Karpas-422 (cell line): ENCODE measurements at places on chromosomes 7 and 10.
A peak's percentile ranks its signal among the peaks of the same experiment; 100 is the strongest.

DNA sequence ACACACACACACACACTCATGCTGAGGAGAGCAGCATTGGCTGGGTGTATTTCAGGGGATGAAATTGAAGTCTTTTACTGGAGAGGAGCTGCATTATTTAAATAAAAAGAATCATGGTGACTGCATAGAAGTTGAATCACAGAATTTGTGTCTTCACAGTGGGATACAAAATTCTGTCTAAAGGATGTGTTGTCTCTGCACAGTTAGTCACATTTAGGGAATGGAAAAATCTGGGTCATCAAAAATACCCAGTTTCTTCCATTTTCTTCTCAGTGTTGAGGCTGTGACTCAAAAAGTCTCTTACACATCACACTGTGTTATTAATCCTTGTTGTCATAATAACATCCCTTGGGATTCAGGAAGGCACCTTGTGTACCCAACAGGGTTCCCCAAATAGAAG, 10.9 kb downstream of the PAPSS2 start:
- H3K36me3 ChIP-seq = no peaks in the 10 kb centered on the region
- DNase-seq = no peak
- no peak overlapping the region for H3K4me3 ChIP-seq
- no peaks in the 10 kb centered on the region for H3K4me1 ChIP-seq
- H3K27ac ChIP-seq = no peak overlapping the region

GRCh38 chr7:1049006-1049741, 4.8 kb downstream of the GPR146 start:
- H3K36me3 ChIP-seq = no peaks in the 10 kb centered on the region
- H3K4me1 ChIP-seq = peaks cover 14% of the 10 kb centered on the region
- no peak overlapping the region for H3K4me3 ChIP-seq
- DNase-seq = no peak
- no peaks in the 10 kb centered on the region; the same call in 1 of the 2 replicates for H3K27me3 ChIP-seq
- no peak overlapping the region for H3K27ac ChIP-seq

- H3K27me3 ChIP-seq = no peaks in the 10 kb centered on the region; the same call in 1 of the 2 replicates
- no peak overlapping the region for H3K4me3 ChIP-seq
- no peaks in the 10 kb centered on the region for H3K36me3 ChIP-seq
- DNase-seq = no peak
- no peak overlapping the region for H3K27ac ChIP-seq
Measured at GRCh38 chr7:139924461-139924860, 95.4 kb downstream of the TBXAS1 start.

- no peaks in the 10 kb centered on the region for H3K27me3 ChIP-seq
- H3K27ac ChIP-seq = no peak overlapping the region
- H3K4me1 ChIP-seq = peaks cover 11% of the 10 kb centered on the region
Measured at GRCh38 chr10:3853016-3853415, 68.0 kb upstream of the KLF6 start.

DNA sequence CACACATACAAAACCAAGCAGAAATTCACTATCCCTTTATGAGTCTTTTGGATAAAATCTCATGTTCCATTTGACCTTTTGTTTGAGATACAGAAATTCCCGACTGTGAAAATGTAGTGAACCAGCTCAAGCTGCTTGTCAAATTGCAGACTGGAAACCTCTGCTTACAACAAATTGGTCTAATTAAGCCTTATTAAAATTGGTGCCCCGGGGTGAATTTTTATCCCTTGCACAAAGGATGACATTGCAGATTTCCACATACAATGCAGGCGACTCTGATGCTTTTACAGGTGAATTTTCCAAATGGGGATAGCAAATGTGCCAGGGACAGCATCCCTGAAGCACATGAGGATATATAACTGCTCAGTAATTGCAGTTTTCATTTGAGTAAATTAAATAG, 257.3 kb downstream of the BMPER start:
- no peak overlapping the region for H3K27ac ChIP-seq
- H3K27me3 ChIP-seq = no peaks in the 10 kb centered on the region
- no peaks in the 10 kb centered on the region for H3K4me1 ChIP-seq
- DNase-seq = no peak

DNA sequence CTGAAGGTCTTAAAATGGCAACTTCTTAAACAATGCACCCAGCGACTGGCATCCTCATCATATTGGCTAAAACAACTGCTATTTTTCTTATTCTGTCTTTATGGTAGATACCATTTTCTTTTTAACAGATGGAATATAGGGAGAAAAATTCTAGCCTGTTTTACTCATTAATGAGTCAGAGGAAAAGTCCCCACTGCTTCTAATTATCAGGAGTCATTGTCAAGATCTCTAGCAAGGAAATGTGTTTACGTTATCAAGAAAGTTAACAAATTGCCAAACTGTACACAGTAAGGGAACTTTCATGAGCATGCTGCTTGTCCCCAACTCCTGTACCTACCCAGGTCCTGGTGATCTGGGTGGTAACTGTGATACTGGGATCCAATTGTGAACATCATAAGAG, 117.7 kb upstream of the KIAA1217 start:
- H3K4me3 ChIP-seq = no peak overlapping the region
- H3K4me1 ChIP-seq = no peaks in the 10 kb centered on the region
- H3K36me3 ChIP-seq = no peaks in the 10 kb centered on the region
- no peak overlapping the region for H3K27ac ChIP-seq
- H3K27me3 ChIP-seq = no peaks in the 10 kb centered on the region
- DNase-seq = no peak

DNA sequence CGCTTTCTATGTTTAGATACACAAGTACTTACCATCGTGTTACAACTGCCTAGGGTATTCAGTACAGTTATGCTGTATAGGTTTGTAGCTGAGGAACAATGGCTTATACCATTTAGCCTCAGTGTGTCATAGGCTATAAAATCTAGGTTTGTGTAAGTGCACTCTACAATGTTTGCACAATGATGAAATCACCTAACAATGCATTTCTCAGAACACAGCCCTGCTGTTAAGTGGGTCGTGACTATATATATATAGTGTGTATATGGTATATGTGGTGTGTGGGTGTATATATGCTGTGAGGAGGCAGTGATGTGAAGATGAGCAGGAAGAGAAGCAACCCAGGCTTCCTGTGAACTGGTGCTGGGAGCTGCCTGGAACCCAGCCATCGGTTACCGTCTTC, 65.6 kb upstream of the MKI67 start:
- no peaks in the 10 kb centered on the region for H3K27me3 ChIP-seq
- no peaks in the 10 kb centered on the region for H3K36me3 ChIP-seq
- H3K4me1 ChIP-seq = no peaks in the 10 kb centered on the region
- H3K4me3 ChIP-seq = no peak overlapping the region

DNA sequence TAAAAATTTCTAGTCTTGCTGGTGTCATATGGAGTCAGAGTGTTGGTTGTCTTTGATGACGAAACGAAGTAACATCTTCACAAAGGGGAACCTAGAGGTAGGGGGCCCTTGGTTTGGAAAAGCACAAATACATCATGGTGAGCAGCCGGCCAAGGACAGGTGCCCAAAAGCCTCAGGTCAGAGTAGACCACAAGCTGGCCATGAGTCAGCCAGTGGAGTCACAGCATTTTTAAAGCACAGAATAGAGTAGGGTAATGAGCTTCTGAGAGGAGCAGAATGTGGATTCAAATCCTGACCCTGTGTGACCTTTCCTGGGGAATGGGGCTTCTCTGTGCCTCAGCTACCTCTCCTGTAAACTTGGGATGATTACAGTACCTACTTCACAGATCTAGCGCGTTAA, 5.3 kb downstream of the CAMK2B start:
- H3K27me3 ChIP-seq = no peaks in the 10 kb centered on the region
- H3K36me3 ChIP-seq = no peaks in the 10 kb centered on the region
- no peak for DNase-seq
- H3K27ac ChIP-seq = no peak overlapping the region

GRCh38 chr10:71473671-71474599, 77.2 kb downstream of the CDH23 start:
- no peak overlapping the region for H3K27ac ChIP-seq
- no peaks in the 10 kb centered on the region for H3K27me3 ChIP-seq
- H3K36me3 ChIP-seq = no peaks in the 10 kb centered on the region
- no peak overlapping the region for H3K4me3 ChIP-seq
- no peak for DNase-seq
- H3K4me1 ChIP-seq = peaks cover 10% of the 10 kb centered on the region

GRCh38 chr10:95035332-95036295, 33.7 kb downstream of the CYP2C8 start:
- DNase-seq = no peak
- no peaks in the 10 kb centered on the region for H3K36me3 ChIP-seq
- H3K27me3 ChIP-seq = no peaks in the 10 kb centered on the region

GRCh38 chr10:501596-501995, 187.9 kb downstream of the DIP2C start:
- DNase-seq = no peak
- H3K27ac ChIP-seq = no peak overlapping the region
- no peaks in the 10 kb centered on the region for H3K36me3 ChIP-seq
- no peak overlapping the region for H3K4me3 ChIP-seq
- H3K4me1 ChIP-seq = no peaks in the 10 kb centered on the region
- no peaks in the 10 kb centered on the region for H3K27me3 ChIP-seq

- H3K27me3 ChIP-seq = no peaks in the 10 kb centered on the region
- peaks cover 8% of the 10 kb centered on the region for H3K4me1 ChIP-seq
- H3K27ac ChIP-seq = no peak overlapping the region
- H3K4me3 ChIP-seq = no peak overlapping the region
- DNase-seq = peak; percentile 90
Measured at GRCh38 chr7:155738652-155739537, 73.4 kb downstream of the SHH start.

GRCh38 chr7:23616593-23616992, 19.4 kb downstream of the CCDC126 start:
- no peak overlapping the region for H3K27ac ChIP-seq
- H3K36me3 ChIP-seq = no peaks in the 10 kb centered on the region
- no peak overlapping the region for H3K4me3 ChIP-seq
- no peaks in the 10 kb centered on the region for H3K4me1 ChIP-seq

DNA sequence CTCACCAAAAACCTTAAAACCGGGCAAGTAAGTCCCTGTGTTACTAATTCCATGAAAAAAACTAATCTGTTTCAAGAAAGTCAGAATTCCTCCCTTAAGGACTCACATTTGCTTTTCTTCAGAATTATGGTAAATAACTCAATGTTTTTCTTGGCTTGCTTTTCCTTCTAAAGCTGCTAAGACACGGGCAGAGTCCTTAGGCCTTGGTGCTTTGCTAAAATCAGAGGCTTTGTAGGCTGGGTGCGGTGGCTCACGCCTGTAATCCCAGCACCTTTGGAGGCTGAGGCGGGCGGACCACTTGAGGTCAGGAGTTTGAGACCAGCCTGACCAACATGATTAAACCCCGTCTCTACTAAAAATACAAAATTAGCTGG, 32.0 kb downstream of the GNA12 start:
- H3K4me3 ChIP-seq = no peak overlapping the region
- H3K27me3 ChIP-seq = no peaks in the 10 kb centered on the region
- H3K27ac ChIP-seq = no peak overlapping the region
- no peaks in the 10 kb centered on the region for H3K36me3 ChIP-seq

- H3K27me3 ChIP-seq = no peaks in the 10 kb centered on the region
- H3K4me3 ChIP-seq = no peak overlapping the region
- H3K36me3 ChIP-seq = no peaks in the 10 kb centered on the region
- no peak overlapping the region for H3K27ac ChIP-seq
- no peak for DNase-seq
Measured at GRCh38 chr10:4270116-4270515, 485.1 kb upstream of the KLF6 start.

DNA sequence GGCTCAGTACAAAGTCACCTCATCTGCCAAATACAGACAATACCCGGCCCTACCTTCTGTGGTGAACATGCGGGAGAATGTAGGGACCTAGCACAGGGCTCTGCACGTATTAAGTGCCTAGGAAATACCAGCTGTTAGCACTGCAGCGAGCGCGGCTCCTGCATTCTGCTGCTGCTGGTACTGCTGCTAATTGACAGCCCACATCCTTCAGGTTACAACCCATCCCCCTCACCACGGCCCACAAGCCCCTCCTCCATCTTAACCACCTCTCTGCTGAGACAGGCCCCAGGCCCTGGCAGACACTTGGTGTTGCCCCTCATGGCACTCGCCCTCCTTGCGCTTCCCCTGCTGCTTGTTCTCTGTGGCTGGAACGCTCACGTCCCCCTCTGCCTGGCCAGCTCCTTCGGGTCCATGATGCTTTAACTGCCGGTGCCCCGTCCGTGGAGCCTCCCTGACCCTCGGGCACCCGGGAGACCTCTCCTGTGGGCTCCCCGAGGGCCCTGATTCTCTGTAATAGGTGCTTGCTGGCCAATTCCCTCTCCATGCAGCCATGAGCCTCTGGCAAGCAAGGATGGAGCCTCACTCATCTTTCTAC, 53.3 kb upstream of the LOXL4 start:
- H3K36me3 ChIP-seq = no peaks in the 10 kb centered on the region
- no peaks in the 10 kb centered on the region for H3K27me3 ChIP-seq
- H3K4me1 ChIP-seq = no peaks in the 10 kb centered on the region
- DNase-seq = no peak

GRCh38 chr10:101228966-101229265, 347 bp downstream of the LBX1 start:
- H3K27ac ChIP-seq = no peak overlapping the region
- H3K4me1 ChIP-seq = no peaks in the 10 kb centered on the region
- H3K27me3 ChIP-seq = no peaks in the 10 kb centered on the region
- no peak for DNase-seq
- H3K36me3 ChIP-seq = no peaks in the 10 kb centered on the region

DNA sequence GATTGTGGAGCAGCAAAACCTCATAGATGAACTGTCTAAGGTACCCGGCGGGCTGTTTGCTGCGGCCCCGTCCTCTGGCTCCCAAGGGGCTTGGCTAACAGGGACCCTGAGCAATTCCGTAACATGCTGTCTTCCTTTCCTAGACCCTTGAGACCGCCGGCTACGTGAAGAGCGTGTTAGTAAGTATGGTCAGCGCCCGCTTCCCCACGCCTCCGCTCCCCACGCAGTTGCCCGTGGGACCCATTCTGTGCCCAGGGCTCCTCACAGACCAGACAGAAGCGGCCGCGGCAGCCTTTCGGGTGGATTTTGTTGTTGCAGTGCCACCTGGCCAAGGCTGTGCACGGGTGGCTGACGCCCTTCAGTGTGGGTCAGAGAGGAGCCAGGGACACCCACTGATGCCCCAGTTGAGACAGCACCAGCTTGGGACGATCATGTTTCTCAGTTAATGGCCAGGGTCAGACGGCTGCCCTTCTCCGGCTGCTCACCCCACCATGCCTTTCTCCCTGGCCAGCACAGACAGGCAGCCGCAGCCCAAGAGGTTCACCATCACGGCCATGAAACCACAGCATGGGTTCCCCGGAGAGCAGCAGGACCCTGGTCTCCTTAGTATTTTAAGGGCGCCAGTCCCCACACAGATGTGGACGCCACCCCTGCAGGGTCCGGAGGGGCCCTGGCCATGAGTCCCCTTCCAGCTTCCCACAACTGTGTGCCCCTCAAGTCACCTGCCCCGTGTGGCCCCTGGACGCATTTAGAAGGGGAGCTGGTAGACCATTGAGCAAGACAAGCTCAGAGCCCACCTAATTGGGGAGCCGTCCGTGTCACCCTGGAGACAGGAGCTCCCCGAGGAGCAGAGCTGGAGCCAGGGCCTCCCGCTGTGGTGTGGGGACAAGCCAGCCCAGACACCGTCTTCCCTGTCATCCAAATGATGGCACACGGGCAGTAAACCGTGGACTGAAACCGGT, 49.4 kb upstream of the DPYSL4 start:
- no peak overlapping the region for H3K27ac ChIP-seq
- no peak overlapping the region for H3K4me3 ChIP-seq
- no peaks in the 10 kb centered on the region for H3K27me3 ChIP-seq
- H3K4me1 ChIP-seq = no peaks in the 10 kb centered on the region

- no peak for DNase-seq
- no peaks in the 10 kb centered on the region for H3K36me3 ChIP-seq
- H3K4me3 ChIP-seq = no peak overlapping the region
- no peak overlapping the region for H3K27ac ChIP-seq
Measured at GRCh38 chr10:95406651-95407280, 116.0 kb upstream of the PDLIM1 start.
